Breast epithelium (tissue), 4 donors: ENCODE measurements at places on chromosomes 2 and 18.

- DNase-seq: no peak
Observed at GRCh38 chr2:64017811-64018700, 1.2 kb downstream of the VPS54 start.

GRCh38 chr2:196962325-196962724 is 35.8 kb upstream of the PGAP1 start:
- no peak for DNase-seq

DNA sequence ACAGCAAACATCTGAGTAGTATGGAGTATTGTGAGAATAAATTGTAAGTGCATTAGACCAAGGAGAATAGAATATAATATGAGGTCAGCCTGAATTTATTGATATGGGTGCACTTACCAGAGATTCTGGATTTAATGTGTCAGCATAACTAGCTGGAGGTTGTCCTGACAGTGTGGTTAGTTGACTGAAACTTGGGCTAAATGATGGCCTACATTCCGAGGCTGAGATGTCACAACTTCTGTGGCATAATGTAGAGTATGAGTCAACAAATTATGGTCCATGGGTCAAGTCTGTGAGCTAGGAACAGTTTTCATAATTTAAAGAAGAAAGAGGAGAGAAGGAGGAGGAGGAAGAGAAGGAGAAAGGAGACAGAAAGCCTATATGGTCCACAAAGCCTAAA is 127.6 kb downstream of the QPCT start:
- DNase-seq: no peak

DNA sequence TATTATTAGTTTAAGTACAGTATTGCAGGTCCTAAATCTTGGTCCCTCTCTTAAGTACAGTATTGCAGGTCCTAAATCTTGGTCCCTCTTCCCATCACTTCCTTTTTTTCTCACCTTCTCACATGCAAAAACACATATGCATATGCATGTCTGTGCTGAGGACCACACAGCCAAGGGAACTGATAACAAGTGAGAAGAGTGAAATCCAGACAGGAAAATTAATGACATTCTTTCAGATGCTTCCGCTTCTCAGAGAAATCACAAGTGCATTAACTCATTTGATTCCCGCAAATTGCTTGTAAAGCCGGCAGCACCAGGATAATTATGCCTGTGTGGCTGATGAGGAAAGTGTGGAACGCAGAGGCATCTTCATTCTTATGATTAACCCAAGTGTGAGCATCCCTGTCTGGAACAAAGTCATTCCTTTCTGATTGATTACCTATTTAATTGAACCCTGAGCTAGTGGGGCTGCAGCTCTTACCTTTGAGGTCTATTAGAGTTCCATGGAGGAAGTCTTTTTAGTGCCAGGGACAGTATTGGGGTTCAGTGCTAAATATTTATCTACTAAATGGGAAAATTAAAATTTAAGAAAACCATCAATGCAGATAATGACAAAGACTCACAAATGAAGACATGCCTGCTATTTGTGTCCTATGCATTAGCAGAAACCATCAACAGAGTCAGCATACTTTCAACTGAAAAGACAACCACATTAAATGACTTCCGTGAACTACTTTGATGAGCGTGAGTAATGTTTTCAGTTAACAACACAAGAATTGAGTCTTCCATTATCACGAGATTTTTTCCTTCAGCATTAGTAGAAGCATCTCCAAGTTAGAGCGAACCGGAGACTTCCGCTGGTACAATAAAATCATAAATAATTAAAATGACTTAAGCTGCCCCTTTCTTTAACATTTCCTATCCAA is 220.4 kb upstream of the SLC35G4 start:
- no peak for DNase-seq

GRCh38 chr2:207873794-207874193 is 104.1 kb upstream of the FZD5 start:
- DNase-seq: no peak

DNA sequence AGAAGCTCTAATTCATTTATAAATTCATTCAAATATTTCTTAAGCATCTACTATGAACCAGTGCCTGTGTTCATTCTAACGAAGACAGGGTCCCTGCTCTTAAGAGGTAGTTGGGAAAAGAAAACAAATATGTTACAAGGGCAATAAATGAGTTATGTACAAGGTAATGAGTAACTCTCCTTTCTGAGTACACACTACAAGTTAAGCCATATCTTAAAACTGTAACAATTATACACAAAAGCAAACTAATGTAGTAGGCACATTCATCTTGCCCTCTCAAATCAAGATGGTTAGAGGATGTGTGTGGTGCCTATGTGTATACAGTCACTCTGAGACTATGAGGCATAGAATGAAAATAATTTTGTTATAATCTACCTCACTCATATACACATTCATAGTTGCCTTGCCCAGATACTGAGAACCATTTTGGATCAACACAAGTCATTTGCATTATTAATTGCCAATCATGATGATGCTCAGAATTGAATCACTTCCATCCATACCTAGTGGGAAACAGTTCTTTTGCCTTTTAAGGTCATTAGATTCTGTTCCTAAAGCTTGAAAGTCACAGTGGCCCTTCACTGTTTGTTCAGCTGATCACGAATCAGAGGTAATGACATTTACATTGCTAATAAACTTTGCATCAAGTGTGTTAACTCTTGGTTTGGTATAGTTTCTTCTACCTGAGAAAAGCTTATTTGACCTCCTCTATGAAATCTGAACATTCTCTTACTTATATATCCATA is 283.1 kb downstream of the ZNF385B start:
- DNase-seq: no peak

DNA sequence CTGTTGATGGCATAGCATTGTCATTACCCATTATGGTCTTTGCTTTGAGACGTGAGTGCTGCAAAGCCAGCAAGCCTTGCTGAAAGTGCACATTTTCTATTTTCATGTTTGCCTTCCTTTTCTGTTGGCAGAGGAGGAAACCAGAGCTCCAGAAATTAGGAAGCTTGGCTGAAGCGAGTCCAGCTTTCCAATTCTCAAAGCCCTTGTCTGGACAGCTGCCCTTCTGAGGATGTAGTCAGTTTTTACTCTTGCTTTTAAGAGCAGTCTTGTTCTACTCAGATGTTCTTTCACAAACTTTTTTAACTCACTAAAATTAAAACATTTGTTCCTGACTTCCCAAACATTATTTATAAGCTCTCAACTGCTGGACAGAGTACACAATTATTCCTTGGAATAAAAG is 93.8 kb downstream of the ICOS start:
- DNase-seq: no peak

- no peak for DNase-seq
Observed at GRCh38 chr2:207539470-207539869, 9.7 kb downstream of the CREB1 start.

- no peak for DNase-seq
Observed at GRCh38 chr2:58865436-58865835, 624.3 kb upstream of the FANCL start.

- DNase-seq: no peak
Observed at GRCh38 chr18:54280220-54280569, 10.9 kb downstream of the POLI start.

DNA sequence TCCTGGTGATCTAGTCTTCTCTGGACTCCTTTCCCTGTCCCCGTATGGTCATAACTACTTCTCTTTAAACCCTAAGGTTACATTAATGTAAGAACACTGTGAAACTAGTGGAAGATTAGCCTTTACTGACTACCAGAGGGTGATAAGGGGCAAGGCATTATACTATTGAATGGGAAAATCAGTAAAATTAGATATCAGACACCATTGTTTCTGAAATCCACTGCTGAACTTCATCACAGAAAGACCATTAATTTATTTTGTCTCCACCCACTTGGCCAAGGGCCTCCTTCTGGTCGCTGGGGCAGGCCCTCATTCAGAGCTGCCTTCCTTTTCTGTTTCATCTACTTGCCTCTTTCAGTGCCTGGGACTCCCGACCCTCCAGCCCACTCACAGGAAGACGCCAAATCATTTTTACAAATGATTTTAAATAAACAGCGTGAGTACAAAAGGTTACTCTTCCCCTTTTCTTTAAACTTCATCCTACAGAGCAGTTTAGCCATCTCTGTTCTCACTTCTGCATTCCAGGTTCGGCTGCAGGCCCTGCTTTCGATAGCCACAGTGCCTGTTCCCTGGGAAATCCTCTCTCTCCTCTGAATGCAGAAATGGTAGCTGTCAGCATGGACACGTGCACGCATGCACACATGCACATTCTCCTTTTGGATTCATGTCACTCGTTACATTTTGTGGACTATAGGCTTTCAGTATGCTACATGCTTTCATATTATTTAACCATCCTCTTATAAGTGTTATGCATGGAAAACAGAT is 70.3 kb upstream of the DOCK10 start:
- DNase-seq: no peak

DNA sequence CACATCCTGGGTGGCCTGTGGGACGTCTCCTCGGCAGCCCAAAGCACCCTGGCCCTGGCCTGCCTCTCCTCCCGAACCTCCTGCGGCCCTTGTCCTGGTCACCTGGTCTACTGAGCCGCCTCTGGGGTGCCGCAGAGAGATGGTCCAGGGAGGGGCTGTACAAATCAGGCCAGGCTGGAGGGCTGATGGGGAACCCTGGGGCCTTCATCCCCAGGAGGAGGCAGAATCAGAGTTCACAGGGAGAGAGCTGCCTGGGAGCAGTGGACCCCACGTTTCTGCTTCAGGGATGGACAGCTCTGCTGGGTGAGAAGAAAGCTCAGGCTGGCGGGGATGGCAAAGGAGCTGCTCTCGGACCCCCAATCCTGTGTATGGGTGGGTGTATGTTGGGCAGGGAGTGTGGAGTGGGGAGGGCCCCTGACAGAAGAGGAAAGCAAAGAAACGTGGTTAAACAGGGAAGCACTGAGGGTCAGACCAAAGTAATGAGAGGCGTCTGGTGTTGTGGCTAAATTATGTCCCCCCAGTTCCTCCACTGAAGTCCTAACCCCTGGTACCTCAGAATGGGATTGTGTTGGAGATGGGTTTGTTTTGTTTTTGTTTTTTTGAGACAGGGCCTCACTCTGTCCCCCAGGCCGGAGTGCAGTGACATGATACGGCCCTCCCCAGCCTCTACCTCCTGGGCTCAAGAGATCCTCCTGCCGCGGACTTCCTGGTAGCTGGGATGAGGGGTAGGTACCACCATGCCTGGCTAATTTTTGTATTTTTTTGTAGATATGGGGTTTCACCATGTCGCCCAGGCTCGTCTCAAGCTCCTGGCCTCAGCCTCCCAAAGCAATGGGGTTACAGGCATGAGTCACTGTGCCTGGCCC is 73.4 kb upstream of the SMAD7 start:
- peak; percentile 15 for DNase-seq

DNA sequence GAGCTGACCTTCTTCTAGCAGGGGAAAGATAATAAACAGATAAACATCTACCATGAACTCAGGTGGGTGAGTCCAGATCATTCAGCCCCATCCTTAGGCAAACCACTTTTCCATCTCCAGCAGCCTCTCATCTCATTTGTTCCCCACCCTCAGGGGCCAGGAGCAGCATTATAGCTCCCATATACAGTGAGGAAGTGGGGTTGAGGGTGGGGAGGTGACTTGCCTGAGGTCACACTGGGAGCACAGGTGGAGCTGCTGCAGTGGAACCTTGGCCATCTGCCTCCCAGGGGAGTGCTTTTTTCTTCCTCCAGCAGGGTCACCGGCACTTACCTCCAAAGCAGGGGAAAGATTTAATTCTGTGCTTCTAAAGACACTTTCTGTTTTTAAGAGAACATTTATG is 212.5 kb upstream of the SMAD2 start:
- no peak for DNase-seq

- no peak for DNase-seq
Observed at GRCh38 chr2:143530758-143531157, 401.5 kb downstream of the ARHGAP15 start.

DNA sequence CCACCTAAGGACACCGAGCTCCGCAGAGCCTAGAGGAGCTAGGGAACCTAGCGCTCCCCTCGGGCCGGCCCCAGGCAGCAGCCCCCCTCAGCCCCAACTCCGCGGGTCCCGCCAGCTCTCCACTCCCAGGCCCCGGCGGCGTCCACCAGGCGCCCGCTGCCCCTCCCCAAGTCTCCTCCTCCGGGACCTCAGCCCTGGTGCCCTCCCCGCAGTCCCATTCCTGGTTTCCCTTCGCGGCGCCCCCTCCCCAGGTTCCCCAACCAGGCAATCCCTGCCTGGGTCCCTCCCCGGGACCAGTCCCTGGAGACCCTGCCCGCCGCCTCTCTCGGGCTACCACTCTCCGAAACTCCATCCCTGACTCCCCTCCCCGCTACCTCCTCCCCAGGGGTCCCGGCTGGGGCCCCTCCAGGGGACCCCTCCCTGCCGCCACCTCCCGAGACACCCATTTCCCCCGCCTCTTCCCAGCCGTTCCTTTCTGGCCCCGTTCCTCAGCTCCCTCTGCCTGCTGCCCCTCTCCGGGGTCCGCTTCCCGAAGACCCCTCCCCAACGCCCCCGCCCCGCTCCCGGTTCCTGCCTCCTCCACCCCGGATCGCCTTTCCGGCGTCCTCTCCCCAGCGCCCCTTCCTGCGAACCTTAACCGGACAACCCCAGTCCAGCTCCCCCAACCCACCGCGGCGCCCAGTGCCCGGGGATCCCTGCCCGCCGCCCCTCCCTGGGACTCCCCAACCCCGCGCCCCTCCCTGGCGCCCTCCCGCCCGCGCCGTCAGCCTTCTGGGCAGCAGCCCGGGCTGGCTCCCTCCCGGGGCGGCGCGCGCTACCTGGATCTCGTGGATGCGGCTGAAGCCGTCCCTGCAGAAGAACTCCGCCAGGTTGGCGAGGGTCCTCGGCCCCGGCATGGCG is 678 bp downstream of the CYP27C1 start:
- no peak for DNase-seq

DNA sequence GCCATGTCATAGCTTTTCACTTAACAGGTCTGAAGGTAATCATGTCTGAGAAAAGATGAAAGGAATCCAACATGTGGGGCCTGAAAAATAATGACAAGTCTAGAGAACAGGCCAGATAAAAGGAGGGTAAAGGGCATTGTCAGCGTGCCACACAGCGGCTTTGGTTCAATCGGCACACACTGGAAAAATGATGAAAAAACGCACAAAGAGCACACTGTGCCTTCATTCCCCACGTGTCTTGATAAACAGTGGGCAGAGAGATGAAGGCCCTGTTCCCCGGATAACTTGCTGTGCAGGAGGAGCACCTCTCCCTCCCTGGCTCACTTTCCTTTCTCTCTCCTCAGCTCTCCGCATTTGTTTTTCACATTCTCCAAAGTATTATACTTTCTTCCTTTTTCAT is 766.3 kb downstream of the TDRD15 start:
- no peak for DNase-seq
